Astrocyte (in vitro differentiated cells and primary cell): ENCODE measurements at places on chromosomes 12 and 14. TPM values are rescaled to one million over a fixed set of nuclear protein-coding genes. Genes with fewer than 3 reads are reported as not detected.
A peak's percentile ranks its signal among the peaks of the same experiment; 100 is the strongest.

- H3K27me3 ChIP-seq, result no peaks in the 10 kb centered on the region
- H3K4me3 ChIP-seq, result no peak overlapping the region
- H3K36me3 ChIP-seq, result no peaks in the 10 kb centered on the region
- H3K4me1 ChIP-seq, result peaks cover 32% of the 10 kb centered on the region
Measured at GRCh38 chr14:68696266-68696665, 96.6 kb downstream of the ZFP36L1 start.

GRCh38 chr12:51868821-51869495 lies 18.9 kb upstream of the ANKRD33 start:
- peaks cover 19% of the 10 kb centered on the region for H3K4me1 ChIP-seq
- H3K27me3 ChIP-seq, result peaks cover 4% of the 10 kb centered on the region
- no peak overlapping the region for H3K27ac ChIP-seq
- peak overlapping the region; percentile 61 for H3K4me3 ChIP-seq
- DNase-seq, result no peak

Gene PROX2
- not detected in 2 replicates for total RNA-seq

Gene ABCC9
- 0.36 and 0.41 TPM in 2 replicates for total RNA-seq

DNA sequence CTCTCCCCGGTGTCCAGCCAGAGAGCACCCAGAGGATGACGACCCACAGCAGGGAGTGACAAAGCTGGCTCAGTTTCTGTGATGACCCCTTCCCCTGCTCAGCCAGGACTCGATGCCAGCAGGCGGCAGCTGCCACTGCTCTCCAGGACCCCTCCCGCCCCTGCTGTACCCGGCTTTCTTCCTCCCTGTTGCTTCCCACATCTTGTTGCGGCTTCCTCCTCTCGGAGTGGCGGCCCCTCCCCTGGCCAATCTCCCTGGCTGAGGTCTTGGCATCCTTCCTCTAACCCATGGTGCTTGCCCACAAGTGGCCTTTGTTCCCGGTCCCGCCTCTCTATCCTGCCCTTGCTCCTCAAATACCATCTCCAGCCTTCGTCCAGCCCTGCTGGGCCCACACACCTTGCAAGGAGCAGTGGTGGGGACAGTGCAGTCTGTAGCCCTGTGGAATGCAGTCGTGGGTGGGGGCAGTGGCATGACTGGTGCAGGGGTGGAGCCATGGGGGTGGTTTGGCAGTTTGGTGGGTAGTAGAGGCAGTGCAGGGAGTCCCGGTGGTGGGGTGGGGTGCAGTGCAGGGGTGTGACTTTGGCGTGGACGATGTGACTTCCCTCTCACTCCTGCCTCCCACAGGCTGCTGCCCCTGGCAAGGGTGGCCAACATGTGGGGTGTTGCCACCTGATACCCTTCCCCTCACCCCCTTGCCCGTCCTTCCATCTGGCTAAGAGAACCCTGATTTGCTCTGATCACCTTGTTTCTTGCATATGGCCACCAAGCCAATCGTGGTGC lies 16.3 kb upstream of the BEGAIN start:
- no peaks in the 10 kb centered on the region for H3K36me3 ChIP-seq
- no peak overlapping the region for H3K4me3 ChIP-seq
- H3K27me3 ChIP-seq, result peaks cover 12% of the 10 kb centered on the region
- H3K27ac ChIP-seq, result no peak overlapping the region

DNA sequence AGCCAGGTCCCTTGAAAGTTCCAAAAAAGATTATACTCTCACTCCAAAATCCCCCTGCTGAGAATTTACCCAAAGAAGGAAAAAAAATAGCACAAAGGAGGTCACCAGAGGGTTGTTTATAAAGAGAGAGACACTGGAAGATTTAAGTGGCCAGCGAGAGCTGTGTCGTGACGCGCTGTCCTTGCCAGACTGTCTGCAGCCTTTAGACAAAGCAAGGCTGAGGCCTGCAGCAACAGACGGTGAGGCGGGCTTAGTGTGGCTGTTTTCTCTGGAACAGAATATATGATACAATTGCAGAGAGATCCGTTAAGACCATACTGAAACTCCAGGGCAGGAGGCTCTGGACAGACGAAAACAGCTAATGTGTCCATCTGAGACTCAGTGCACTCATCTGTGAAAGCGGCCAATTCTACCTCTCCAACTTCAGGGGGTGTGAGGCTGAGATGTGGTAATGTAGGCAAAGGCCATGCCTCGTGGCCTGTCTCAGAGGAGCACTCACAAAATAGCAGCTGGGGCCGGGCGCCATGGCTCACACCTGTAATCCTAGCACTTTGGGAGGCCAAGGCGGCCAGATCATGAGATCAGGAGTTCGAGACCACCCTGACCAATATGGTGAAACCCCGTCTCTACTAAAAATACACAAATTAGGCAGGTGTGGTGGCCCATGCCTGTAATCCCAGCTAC lies 36.2 kb downstream of the ANAPC7 start:
- no peak for DNase-seq
- no peak overlapping the region for H3K4me3 ChIP-seq
- no peaks in the 10 kb centered on the region for H3K27me3 ChIP-seq
- no peak overlapping the region for H3K27ac ChIP-seq

DNA sequence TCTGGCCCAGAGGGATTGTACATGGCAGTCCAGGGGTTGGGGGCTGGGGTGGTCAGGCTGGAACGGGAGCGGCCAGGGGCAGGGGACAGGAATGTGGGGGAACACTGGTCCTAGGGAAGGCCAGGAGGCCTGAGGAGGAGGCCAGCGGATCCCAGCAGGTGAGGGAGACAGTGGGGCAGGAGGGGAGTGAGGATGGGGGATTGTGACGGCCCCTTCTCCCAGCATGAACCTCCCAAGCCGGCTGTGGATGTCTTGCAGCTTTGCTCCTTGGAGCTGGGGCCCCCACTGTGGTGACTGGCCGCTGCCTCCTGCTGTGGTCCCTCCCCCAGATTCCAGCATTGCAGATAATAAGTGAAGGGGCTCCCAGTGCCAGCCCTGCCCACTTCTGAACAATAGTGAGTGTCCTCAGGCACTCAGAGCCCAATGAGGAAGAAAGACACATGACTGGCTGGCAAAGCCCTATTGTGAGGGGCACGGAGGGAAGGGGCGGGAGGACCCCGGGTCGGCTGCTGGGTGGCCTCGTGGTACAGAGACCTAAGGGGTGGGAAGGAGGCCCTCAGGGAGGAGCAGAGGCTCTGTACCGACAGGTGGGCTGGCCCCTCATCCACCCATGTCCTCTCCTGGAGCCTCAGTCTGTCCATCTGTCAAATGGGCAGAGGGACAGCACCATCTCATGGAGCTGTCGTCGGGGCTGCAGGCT lies 215.0 kb downstream of the KIF26A start:
- H3K27me3 ChIP-seq, result no peaks in the 10 kb centered on the region
- DNase-seq, result no peak
- no peak overlapping the region for H3K4me3 ChIP-seq
- H3K36me3 ChIP-seq, result no peaks in the 10 kb centered on the region
- H3K4me1 ChIP-seq, result no peaks in the 10 kb centered on the region
- no peak overlapping the region for H3K27ac ChIP-seq

Gene ANKRD9
- 7.9 and 9.4 TPM in 2 replicates for total RNA-seq

DNA sequence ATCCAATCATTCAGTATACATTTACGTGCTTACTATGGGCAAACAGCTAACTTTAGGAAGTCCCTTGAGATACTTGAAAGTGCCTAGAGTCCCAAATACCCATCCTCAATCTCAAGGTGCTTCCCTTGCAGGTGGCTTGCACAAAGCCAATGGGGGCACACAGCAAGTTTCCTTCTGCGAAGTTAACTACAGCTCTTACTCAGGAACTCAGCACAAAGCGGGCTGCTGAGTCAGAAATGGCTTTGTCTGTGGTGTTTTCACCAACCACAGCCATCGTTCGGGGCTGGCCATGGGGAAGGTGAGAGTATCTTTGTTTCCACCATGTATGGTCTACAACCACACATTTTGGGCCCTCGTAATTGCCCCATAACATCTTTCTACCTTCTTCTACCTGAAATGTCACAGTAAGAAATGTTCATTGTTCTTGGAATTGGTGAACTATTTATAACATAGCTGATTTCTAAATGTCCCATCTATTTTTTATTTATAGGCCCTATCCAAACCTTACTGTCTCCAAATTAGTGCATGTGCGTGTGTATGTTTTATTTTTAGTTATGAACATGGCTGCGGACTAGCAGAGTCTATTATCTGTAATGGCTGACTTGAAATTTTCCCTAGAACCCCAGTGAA lies 13.9 kb downstream of the MFAP5 start:
- H3K27ac ChIP-seq, result no peak overlapping the region
- H3K36me3 ChIP-seq, result peaks cover 4% of the 10 kb centered on the region
- no peaks in the 10 kb centered on the region for H3K27me3 ChIP-seq
- no peak overlapping the region for H3K4me3 ChIP-seq
- no peaks in the 10 kb centered on the region for H3K4me1 ChIP-seq
- DNase-seq, result no peak

Gene BEGAIN
- 0.54 and 0.89 TPM in 2 replicates for total RNA-seq

GRCh38 chr14:35197015-35197414 lies 74.7 kb downstream of the PRORP start:
- no peak overlapping the region for H3K4me3 ChIP-seq
- no peaks in the 10 kb centered on the region for H3K4me1 ChIP-seq
- H3K27me3 ChIP-seq, result no peaks in the 10 kb centered on the region
- no peak overlapping the region for H3K27ac ChIP-seq
- DNase-seq, result peak; percentile 67

Gene OR6C2
- not detected in 2 replicates for total RNA-seq

Gene SERPINA5
- total RNA-seq, result 0.23 and 0.36 TPM in 2 replicates

GRCh38 chr12:89490922-89491321 lies 33.7 kb downstream of the GALNT4 start:
- no peak overlapping the region for H3K4me3 ChIP-seq
- no peaks in the 10 kb centered on the region for H3K27me3 ChIP-seq
- H3K36me3 ChIP-seq, result no peaks in the 10 kb centered on the region
- no peak for DNase-seq
- no peak overlapping the region for H3K27ac ChIP-seq

Gene PCED1B
- 1.8 and 2.4 TPM in 2 replicates for total RNA-seq

- no peaks in the 10 kb centered on the region for H3K27me3 ChIP-seq
- no peak overlapping the region for H3K4me3 ChIP-seq
- H3K4me1 ChIP-seq, result no peaks in the 10 kb centered on the region
- no peaks in the 10 kb centered on the region for H3K36me3 ChIP-seq
- peak; percentile 96 for DNase-seq
Measured at GRCh38 chr12:114287821-114288525, 118.0 kb downstream of the TBX5 start.

DNA sequence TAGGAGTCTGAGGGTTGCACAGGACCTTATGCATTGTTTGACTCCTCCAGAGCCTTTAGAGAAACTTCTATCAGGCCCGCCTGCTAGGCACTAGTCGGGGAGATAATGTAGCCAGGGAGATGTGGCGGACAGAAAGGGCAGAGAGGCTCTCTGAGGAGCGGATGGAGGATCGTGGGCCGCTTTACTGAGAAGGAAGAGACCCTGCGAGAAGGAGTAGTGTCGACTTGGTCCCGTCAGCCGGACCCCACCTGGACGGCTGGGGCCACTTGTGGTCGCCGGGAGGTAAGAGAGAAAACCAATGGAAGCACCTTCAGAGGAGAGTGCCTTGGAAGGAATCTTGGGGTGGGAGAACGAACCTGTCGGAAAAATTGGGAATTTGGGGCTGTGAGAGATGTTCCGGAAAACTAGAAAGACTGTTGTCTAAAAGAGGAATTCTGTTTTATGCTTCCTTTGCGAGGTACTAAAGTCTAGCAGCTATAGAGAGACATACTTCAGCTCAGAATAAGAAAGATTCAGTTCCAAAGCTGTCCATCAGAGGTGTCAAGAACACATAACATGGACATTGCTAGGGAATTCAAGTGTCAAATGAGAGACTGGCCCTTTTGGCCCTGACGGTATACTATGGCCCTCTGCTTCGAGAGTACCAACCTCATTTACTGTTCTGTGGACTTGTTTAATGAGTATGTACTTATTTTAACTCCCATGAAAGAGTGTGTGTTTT lies 660 bp upstream of the MCRS1 start:
- peaks cover 7% of the 10 kb centered on the region for H3K4me1 ChIP-seq
- H3K4me3 ChIP-seq, result peak overlapping the region; percentile 88
- H3K27ac ChIP-seq, result peak overlapping the region; percentile 92
- no peaks in the 10 kb centered on the region for H3K36me3 ChIP-seq
- H3K27me3 ChIP-seq, result no peaks in the 10 kb centered on the region
- DNase-seq, result no peak

Gene TBC1D30
- total RNA-seq, result 1.2 TPM in 2 replicates

DNA sequence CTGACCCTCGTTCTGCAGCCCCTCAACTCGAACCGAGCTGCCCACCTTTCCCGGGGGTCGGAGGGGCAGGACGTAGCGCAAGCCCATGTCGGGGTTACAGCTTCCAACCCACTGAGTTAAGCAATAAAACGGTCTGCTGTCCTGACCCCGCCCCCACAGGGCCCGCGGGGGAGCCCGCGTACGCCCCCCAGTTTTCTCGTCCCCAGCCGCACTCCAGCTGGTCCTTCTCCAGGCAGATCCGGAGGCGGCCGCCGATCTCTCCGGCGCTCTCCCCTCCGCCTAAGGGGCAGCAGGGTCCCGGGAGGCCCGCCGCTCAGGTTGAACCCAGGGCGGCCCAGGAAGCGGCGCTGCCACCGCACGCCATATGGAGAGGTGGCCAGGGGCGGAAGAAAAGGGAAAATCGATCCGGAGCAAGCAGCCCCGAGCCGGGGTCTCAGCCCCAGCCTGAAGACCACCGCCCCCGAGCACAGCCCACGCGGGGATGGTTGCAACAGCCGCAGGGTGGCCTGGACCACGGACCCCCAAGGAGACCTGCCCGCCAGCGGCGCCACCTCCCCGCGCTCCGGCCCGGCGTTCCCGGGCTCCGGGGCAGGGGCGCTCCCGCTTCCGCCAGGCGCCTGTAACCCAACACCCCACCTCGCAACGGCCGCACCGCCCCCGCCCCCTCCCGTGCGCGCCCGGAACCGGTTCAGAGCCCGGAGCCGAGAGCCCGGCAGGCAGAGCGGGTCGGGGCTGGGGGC lies 760 bp downstream of the ACTN1 start:
- peaks cover 28% of the 10 kb centered on the region for H3K36me3 ChIP-seq
- DNase-seq, result no peak
- no peaks in the 10 kb centered on the region for H3K27me3 ChIP-seq
- H3K4me1 ChIP-seq, result peaks cover 68% of the 10 kb centered on the region

DNA sequence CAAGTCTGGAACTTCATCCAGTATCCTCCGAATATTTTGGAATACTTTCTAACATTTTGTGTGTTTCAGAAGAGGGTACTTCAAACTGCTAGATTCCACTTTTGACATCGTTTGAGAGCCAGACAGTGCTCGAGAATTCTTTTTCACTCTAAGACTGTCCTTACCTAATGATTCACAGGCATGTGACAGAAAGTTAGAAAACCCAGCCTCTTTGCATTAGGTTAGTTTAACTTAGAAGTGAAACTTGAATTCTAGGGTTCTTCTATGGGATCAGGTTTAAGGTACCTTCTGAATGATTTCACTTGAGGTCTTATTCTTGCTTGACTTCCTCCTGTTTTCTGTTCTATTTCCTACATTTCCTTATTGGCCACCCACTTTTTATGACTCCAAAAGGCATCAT lies 431.8 kb downstream of the SLC6A15 start:
- H3K27ac ChIP-seq, result no peak overlapping the region
- no peak overlapping the region for H3K4me3 ChIP-seq
- DNase-seq, result no peak

Gene PSMA3
- total RNA-seq, result 215 and 232 TPM in 2 replicates
